Cerebellum (tissue), 4 donors: ENCODE measurements at places on chromosomes 2 and 18. TPM values are rescaled to one million over a fixed set of nuclear protein-coding genes. Genes with fewer than 3 reads are reported as not detected.
A peak's percentile ranks its signal among the peaks of the same experiment; 100 is the strongest.

The SERPINB8 gene
- total RNA-seq, result 1.5 TPM

The NEU4 gene
- total RNA-seq, result 0.82 TPM

The NFU1 gene
- total RNA-seq, result 30.0 TPM

The ADD2 gene
- total RNA-seq, result 119 TPM

The RNU2-63P gene
- total RNA-seq, result not detected

- no peak for DNase-seq
Observed at GRCh38 chr2:207750876-207751275, 18.8 kb downstream of the FZD5 start.

- DNase-seq, result no peak
Observed at GRCh38 chr2:165920748-165921147, 32.8 kb downstream of the TTC21B start.

- no peak for DNase-seq
Observed at GRCh38 chr2:239312081-239312511, 88.7 kb downstream of the HDAC4 start.

DNA sequence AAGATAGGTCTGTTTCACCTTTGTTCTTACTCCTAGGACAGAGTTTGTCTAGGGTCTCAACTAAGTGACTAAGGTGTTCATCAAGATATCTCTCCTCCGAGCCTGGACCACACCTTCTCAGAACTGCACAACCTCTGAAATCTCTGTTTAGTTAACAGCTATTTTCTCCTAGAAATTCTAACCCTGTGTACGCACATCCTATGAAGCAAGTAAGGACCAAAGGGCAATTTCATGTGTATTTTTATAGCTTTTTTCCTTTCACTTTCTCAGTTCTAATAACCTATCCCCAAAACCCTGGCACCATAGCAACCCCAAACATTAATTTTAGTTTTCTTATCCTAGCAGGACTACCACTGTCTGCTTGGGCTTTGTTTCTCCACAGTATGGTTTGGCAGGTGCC, 59.1 kb downstream of the PTPN4 start:
- no peak for DNase-seq

DNA sequence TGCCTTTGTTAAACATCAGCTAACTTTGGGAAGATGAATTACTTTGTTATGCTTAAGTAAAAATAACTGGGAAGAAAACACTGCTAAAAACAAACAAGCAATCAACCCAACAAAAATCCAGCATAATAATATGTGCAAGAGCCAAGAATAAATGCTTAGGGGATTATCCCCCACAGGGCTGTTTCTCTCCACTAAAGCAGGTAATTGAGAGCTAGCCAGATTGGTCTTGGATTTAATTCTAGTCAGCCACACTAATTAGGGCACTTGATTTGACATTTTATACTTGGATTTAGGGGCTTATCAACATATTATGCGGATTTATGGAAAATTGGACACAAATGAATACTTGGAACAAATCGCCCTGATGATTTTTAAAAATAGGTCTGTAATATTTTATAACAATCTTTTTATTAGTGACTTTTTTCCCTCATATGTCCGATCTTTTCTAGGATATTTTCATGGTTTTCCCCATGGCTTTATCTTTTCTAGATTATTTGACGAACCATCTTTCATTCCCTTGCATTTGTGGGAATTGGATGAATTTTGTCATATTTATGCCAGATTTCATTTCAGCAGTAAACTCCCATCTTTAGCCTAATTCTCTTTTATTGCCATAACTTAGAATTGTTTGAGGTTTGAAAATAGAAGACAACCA, 199.1 kb upstream of the NXPH2 start:
- no peak for DNase-seq

DNA sequence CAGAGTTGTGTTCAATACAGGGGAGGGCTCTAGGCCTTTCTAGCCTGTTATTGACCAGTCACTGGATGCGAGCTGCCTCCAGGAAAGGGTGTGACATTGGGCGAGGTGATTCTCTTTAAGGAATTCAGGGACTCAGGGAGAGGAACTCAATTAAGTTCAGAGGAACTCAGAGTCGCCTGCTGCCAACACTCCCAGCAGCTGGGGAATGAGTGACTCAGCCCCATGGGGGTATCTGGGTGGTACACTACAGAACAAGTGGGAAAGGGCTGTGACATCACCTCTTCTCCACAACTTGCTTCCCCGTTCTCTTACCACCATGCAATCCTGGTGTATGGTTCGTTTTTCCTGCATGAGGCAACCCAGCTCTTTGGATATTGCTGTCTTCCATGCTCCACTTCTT, 50.4 kb upstream of the CYRIA start:
- DNase-seq, result no peak

DNA sequence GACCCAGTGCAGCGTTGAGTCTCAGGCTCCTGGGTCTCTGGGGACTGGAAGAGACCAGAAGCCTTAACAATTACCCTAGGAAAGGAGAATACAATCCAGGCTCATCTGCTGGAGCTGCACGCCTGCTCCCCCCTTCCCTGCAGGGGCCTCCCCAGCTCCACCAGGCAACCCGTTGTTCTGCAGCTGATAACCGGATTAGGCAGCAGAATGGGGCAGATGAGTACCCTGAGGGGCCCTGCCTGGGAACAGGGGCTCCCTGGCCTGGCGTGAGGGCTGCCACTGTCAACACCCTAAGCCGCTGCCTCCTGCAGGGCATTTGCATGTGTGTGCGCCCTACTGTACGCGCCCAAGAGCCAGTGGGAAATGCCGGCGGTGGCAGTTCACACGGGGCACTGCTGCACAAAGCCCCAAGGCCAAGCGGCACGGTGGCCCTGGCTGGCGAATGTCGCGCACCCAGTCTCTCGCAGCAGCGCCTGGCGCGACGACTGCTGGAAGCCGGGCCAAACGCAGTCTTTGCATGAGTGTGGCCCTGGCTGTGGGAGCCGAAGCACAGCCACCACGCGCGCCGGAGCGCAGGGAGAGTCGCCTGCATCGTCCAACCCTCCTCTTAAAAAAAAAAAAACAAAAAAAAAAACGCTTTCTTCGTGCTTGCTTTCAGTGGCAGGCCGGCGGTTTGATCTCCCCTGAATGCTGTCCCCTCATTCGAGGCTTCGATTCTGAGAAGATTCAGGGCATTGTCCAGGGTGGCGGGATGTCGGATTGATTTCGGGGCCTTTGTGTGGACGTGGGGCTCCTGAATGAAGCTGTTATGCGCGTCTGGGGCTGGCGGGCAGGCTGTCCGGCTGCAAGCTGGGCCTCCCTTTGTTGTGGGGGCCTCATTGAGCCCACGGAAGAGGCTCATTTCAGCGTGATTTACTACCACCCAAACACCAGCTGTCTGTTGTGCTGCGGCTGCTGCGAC, 63.8 kb downstream of the SETBP1 start:
- DNase-seq, result peak; percentile 46

DNA sequence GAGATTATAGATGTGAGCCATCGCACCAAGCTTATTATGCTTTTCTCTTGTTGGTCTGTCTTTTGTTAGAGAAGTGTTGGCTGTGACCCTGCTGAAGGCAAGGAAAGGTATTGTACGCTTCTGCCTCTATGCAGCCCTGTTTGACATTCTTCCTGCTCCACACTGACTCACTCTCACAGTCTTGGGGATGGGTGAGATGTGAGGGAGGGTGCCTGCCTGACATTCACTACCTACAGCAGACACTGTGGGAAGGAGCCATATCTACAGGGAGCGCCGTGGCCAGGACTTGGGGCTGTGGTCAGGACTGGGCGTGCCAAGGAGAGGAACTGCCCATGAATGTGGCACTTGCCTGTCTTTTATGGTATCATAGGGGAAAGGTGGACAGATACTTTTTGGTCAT, 43.9 kb upstream of the FHL2 start:
- no peak for DNase-seq

DNA sequence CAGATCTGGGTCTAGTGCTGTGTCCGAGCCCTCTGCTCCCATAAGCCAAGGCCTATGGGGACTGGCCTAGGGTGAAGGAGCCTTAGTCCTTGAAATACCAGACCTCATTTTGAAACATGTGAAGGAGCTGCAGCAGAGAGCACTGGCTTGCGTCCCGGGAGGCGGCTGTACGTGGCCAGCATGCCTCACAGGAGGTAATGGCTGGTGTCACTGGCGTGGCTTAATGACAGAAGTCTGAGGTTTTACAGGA, 72.7 kb upstream of the OTOS start:
- DNase-seq, result no peak

GRCh38 chr18:30613467-30613801, 429.1 kb downstream of the DSC3 start:
- no peak for DNase-seq
